NCI-H2081 treated with DMSO at 0.1 percent for 48 hours (cell line): ENCODE measurements at places on chromosomes 2 and 18.

GRCh38 chr18:61954096-61954746 is 61.4 kb upstream of the RNF152 start:
- no peak for DNase-seq

GRCh38 chr2:154195644-154196195 is 324.0 kb downstream of the GALNT13 start:
- DNase-seq: no peak

- DNase-seq: no peak
These were observed 38.0 kb upstream of the PCBP1 start for GRCh38 chr2:70049255-70049654.

DNA sequence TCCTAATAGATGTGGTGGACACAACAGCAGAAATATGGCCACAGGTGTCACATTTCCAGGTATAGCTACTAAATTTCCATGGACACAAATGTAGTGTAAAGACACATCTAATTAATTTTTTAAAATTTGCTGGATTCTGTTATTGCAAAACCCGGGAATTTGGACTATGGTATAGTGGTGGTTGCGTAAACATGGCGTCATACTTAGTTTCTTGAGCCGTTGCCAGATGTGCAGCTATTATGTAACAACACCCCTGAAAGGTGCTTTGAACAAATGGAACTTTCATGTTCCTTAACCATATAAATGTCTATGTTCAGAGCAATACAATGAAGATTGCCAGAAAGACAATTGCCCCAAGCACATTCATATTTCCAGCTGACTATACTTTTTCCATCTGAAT is 85.9 kb downstream of the HRH4 start:
- DNase-seq: no peak

DNA sequence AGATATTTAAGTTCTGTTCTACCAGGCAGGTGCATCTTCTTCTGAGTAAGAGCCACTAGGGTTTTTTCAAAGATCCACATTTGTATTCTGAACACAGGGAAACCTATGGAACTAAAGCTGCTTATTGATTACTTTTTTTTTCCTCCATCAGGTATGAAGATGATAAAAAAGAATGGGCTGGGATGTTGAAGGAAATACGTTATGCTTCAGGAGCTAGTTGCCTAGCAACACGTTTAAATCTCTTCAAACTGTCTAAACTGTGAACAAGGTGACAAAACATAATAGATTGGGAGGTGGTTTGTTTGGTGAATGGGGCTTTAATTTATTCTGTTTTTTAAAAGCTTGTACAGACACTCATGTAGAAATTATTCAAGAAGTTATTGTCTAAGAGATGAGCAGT is 15.9 kb downstream of the KLHL41 start:
- DNase-seq: no peak

- DNase-seq: no peak
These were observed 1467.8 kb downstream of the DPP10 start for GRCh38 chr2:115910270-115910669.

- no peak for DNase-seq
These were observed 35.0 kb downstream of the SLC3A1 start for GRCh38 chr2:44310287-44310686.

GRCh38 chr2:46913471-46914381 is 1.9 kb downstream of the MCFD2 start:
- DNase-seq: no peak

DNA sequence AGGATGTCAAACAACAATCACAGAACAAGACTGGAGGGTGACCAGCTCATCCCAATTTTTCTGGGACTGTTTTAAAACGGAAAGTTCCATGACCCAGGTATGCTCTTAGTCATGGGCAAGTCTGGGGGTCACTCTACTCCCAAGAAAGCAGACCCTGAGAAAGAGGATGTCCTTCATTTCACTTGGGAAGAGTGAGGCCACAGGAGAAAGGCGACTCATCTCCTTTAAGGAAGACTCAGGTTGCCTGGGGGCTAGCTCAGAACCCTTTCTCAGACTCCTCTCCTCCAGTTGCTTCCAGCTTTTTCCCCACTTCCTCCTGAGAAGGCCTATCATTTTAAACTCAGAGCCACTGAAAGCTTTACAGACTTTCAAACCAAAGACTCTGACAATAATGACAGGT is 9.3 kb downstream of the RNF152 start:
- no peak for DNase-seq

DNA sequence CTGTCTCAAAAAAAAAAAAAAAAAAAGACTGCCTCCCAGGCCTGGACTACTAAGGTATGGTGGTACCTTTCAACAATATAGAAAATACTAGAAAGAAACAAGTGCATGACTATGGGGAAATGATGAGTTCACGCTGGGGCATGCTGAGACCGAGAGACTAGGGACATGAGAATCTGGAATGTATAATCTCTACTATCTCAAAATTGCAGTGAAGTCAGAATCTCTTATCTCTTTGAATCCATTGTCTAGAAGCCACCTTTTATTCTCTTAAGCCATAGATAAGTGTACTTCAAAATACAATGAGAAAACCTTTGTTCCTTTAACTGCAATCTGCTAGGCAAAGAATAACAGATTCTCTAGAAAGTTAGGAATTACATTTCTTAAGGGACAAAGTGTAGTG is 5.6 kb downstream of the FRZB start:
- DNase-seq: no peak

DNA sequence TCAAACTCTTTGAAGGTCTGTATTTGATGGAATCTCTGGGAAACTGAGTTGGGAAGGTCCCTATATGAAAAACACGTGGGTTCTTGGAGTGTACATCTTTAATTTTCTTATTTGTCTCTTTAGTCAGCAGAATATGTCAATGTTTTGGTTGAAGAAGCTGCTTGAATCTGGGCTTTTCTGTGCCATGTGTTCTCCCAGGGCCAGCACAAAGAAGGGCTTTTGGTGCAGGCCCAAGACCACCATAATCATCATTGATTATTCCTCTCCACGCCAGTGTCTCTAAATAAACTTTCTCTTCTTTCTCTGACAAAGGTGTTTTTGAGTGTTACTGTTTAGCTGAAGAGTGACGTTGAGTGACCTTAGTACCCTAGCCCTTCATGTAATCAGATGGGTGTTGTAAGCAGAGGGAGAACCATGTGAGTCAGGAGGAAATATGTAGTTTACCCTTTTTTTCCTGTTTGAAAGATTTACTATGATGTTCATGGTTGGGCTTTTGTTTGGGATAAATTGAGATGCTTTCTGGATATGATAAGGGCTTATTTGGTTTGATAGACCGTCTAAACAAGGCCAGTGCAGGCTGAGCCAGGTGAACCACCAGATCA is 11.6 kb upstream of the TNP1 start:
- no peak for DNase-seq

DNA sequence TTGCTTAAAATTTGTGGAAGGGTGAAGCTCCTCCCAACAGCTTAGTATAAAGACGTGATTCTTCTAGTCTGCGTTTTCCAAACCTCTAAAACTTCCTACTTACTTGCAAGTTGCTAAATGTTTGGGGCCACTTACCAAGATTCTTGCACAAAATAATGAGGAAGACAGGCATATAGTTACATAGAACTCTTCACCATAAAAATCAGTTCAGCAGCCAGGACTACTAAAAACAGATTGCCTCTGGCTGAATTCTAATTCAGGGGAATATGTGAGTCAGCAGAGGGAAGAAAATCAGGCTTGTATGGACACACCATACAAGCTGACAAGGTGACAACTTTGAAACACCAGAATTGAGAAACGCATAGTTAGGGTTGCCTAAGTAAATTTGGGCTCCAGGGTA is 2.8 kb upstream of the PEX13 start:
- DNase-seq: no peak

- no peak for DNase-seq
These were observed 72.7 kb upstream of the LCLAT1 start for GRCh38 chr2:30374380-30374779.

DNA sequence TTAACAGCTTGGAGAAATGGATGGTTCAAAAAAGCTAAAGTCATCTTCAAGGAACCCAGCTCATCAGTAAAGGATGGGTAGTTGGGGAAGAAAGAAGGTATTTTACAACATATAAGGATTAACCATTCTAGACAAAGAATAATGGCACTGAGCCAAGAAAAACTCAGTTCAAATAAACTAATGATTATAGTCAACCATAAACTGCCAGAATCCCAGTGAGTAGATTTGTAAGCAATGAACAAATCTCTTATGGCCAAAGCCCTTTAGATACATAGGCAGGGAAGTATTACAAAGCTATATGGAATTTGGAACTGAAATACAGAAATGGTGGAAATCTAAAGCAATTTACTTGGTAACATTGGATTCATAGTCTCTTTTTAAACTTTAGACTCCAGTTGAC is 92.4 kb upstream of the ZFP36L2 start:
- DNase-seq: no peak

DNA sequence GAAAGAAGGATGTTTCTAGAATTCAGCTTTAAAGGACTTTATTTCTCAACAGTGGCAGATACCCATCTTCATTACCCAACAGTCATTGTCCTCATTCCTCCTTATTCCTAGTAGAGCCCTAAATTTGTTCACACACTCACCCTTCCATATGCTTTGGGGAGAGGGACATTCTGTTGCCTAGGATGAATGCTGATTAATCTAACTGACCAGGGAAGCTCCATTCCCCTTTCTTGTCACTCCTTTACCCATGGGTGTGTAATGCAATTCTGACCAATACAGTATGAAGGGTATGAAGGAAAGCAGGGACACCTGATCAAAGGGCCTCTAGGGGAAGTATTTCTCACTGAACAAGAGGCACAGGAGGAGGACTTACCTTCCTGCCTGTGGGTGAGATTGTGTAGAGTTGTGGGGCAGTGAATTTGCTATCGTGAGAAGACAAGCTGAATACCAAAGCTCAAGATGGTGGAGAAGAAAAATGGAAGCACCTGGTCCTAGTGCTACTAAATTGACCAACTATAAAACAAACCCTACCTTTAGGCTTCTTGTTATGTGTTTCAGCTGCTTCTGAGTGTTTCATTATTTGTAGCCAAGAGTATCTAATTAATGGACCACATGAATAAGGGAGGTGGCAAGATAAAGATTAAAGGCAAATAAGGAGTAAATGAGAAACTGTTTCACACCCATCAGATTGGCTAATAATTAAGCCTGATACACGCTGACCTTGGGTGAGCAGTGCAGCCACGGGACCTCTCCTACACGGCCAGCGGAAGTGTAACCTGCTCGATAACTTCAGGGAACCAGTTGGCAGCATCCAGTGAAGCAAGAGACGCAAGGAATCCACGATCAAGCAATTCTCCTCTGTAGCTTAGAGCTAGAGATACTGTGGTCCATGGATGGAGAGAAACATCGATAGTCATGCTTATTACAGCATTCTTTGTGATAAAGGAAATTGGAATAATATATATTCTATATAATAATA is 202.3 kb downstream of the MYCN start:
- DNase-seq: no peak

GRCh38 chr2:58052978-58053377 is 6.4 kb downstream of the VRK2 start:
- DNase-seq: no peak

DNA sequence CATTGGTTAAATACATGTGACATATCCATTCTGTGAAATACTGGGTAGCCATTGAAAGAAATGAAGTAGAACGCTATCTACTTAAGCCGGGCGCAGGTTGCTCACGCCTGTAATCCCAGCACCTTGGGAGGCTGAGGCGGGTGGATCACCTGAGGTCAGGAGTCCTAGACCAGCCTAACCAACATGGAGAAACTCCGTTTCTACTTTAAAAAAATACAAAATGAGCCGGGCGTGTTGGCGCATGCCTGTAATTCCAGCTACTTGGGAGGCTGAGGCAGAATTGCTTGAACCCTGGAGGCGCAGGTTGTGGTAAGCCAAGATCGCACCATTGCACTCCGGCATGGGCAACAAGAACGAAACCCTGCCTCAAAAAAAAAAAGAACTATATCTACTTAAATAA is 45.7 kb upstream of the ASPRV1 start:
- no peak for DNase-seq

GRCh38 chr2:20728114-20728758 is 61.3 kb downstream of the GDF7 start:
- no peak for DNase-seq

DNA sequence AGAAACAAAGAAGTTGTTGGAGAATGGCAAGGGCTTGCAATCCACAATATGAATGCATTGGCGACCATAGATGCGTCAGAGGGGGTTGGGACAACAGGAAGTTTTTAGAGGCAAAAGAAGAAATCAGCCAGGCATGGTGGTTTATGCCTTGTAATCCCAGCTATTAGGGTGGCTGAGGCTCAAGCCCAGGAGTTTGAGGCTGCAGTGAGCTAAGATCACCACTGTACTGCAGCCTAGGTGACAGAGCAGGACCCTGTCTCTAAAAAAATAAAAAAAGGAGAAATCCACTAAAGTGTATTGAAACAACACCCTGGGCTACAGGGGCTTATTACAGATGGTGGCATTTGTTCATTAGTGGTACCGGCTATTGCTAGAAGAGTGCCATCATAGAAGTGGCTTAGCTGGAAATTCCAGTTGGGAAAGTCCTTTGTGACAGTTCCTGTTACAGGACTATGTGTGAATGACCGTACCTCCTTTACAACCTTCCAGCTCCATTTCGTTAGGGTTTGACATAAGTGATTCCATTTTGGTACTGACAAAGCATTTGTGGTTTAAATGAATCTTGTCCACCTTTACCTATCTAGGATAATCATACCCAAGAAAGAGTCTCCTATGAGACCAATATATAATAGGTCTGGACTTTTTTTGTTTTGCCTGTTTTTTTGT is 10.7 kb upstream of the WDSUB1 start:
- no peak for DNase-seq

DNA sequence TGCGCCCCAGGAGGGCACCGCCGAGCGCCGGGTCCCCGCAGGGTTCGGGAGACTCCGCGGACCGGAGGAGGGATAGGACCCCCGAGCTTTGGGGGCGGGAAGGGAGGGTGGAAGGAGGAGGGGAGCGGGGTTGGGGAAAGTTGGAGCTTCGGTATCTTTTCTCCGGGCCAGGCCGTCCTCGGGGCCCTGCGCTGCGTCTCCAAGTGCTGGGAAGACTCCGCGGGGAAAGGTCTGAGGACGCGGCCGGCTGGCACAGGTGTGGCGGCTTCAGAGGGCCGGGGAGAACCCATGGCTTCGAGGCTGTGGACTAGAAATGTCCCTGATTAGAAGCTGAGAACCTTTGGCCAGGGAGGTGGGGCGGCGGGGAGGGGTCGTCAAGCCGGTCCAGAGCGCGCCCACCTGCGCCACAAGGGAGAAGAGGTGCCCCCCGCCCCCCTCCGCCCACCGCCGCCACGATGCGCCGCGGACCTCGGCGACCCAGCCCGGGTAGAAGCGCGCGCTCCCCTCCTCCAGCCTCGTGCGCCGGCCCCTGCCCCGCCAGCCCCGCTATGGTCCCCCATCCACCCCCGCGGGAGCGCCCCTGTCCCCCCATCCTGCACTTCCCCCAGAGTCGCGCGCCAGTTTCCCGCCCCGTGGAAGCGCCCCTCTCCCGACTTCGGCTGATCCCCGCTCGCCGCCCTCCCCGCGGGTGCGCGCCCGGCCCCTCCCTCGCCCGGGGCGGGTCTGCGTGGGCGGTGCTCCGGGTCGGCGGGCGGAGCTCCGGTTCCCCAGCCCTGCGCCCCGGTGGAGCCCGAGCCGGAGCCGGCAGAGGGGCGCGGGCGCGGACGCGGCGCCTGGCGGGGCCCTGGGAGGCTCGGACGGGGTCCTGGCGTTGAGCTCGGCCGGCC is at the start of gene SNTG2:
TSS of gene SNTG2 (plus strand) at position 770 of the 887 bp plus-strand sequence. CDS start 148 bp downstream, outside the sequence.
- DNase-seq: no peak

- no peak for DNase-seq
These were observed 192.9 kb upstream of the SMAD2 start for GRCh38 chr18:48123324-48123723.
